Suppressor macrophage (primary cell): ENCODE measurements at places on chromosomes 6 and 20.

DNA sequence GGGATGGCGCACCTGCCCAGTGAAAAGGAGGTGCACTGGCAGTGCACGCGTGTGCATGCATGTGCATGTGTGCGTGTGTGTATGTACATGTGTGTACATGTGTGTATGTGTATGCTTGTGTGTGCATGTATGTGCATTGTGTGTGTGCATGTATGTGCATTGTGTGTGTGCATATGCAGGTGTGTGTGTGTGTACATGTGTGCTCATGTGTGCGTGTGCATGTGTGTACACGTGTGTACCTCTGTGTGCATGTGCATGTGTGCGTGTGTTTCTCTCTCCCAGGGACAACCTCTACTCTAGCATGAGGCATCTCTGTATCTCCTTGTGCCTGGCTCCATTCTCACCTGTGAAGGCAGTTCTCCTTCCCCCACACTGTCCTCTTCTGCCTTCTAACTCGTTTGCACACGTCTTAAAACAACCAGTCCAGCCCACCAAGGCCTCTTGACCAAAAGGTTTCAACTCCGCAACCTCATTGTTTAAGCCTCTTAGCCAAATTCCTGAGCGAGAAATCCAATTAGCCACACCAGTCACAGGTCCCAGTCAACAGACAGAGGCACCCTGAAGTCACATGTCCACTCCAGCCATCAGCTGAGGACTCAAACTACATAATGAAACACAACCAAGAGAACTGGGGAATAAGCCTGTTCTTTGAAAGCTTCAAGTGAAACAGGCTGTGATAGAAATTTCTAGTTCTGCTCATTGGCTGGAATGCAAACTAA lies 103.5 kb upstream of the PTPRT start:
- no peak for DNase-seq

- no peak for DNase-seq
Measured at GRCh38 chr6:2510316-2510715, 240.4 kb downstream of the MYLK4 start.

GRCh38 chr6:69622924-69623323 lies 173.9 kb downstream of the LMBRD1 start:
- no peak for DNase-seq

GRCh38 chr6:82248273-82248735 lies 760 bp upstream of the IBTK start:
- DNase-seq: peak; percentile 60

GRCh38 chr20:49833483-49833882 lies 20.9 kb downstream of the SLC9A8 start:
- DNase-seq: no peak

- no peak for DNase-seq
Measured at GRCh38 chr6:38264605-38265004, 375.1 kb downstream of the BTBD9 start.

DNA sequence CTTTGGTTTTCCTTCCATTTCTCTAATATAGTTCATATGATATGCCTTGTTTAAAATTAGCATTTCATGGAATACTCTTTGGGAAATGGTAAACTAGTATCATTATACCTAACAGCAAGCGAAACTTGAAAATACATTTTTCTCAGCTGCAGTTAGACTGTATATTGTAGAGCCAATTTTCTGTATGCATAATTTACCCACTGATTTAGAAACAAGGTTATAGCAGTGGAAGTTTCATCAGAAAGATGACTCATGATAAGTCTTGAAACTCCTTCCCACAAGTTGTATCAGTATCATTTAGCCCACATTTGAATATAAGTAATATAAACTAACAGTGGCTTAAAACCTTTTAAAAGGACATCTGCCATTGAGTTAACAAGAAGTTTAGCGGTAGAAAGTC lies 164.8 kb upstream of the BMP5 start:
- peak; percentile 54 for DNase-seq

DNA sequence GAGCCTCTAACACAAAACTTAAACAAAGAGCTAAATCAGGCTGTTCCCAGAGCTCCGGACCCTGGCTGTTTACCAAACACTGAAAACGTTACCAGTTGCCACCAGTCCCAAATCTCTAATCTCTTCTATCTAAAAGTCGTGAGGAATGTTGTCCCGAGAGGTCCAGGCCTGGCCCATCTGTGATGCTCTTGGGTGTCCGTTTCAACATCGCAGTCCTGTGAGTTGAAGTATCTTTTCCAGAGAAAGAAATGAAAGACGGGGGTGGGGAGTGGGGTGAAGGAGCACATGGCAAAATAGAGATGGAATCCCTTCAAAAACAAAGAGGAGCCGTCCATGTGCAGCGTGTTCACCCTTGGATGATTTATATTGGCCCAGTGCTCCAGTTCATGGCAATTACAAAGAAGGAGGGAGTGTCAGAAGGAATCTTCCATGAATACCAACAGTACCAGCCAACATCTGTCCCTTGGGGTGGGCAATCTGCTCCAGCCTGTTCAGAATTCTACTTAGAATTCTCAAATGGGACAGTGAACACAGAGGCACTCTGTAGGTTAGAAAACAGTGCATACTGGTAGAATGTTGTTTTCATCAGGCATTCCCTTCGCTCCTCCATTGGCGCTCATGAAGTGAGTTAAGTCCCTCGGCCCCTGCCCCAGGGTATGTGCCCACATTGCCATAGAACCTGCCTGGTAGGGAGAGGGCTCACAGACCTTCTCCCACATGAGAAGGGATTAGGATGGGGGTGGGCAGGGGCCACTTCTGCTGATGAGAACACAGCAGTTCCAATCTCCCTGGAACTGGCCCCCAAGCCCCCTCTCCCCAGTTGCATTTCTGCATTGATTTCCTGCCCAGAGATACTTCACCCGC lies 112.1 kb downstream of the LY86 start:
- no peak for DNase-seq

- DNase-seq: no peak
Measured at GRCh38 chr6:166541366-166541765, 45.1 kb downstream of the RAMACL start.

DNA sequence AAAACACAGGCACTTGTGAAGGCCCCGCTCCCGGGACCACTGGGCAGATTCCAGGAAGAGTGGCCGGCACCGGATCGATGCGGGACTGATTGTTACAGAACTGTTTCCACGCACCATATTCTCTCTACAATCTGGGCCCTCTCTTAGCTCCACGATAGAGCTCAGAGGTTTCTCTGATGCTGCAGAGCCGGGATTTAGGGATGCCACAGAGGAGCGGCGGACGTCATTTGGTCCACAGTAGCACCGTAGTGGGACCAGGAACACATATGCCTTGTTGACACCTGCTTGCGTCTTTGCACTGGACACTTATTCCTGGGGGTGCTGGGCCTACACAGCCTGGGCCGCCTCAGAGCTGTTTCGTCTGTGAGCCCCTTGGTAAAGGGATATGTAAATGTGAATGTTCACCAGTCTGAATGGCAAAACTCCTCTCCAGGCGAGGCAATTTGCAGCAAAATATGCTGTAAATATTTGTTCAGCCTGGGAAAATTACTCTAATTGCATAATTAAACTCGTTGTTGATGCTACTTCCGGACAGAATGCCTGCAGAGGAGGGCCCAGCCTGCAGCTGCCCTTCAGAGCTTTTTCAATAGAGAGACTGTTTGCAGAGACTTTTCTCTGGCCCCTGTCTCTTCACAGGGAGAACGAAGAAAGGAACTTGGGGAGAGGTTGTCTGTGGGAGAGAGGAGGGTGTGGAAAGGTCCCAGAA lies 9.4 kb downstream of the PCK1 start:
- no peak for DNase-seq

DNA sequence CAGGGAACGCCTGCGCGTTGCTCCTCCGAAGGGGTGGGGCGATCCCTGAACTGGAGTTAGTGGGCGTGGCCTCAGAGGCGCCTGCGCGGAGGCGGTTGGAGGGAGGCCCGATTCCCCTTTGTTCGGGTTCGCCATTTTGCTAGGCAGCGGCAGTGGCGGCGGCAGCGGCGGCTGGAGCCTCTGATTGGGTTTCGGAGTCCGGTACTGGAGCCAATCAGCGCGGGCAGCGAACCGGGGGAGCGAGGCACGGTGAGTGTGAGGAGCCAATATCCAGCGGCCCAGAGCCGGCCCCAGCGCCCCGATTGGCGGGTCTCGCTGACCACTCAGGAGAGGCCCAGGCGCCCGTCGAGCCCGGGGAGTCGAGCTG lies at the start of gene NFYA:
TSS of gene NFYA (plus strand) at position 139 of the 367 bp plus-strand sequence. CDS start 6,116 bp downstream, outside the sequence.
- no peak for DNase-seq

- no peak for DNase-seq
Measured at GRCh38 chr6:169604076-169604475, 97.8 kb downstream of the WDR27 start.

- DNase-seq: peak; percentile 85
Measured at GRCh38 chr20:39885975-39886649, 802.9 kb downstream of the MAFB start.

DNA sequence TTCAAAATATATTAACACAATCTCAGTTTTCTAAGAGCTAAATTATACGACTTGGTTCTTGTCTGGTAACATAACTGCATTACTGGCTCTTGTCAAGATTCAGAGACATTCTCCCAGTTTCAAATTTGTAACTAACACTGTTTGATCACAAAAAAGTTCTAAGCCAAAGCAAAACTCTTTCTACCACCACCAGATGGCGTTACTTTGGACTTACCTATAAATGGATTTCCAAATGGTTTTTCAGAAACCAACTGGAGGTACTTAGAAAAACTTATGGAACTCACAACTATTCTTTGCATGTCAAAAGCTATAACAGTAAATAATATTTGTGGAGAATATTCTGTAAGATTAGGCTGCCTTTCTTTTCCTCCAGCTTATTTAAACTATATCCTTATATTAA lies 34.2 kb upstream of the GFRAL start:
- no peak for DNase-seq

DNA sequence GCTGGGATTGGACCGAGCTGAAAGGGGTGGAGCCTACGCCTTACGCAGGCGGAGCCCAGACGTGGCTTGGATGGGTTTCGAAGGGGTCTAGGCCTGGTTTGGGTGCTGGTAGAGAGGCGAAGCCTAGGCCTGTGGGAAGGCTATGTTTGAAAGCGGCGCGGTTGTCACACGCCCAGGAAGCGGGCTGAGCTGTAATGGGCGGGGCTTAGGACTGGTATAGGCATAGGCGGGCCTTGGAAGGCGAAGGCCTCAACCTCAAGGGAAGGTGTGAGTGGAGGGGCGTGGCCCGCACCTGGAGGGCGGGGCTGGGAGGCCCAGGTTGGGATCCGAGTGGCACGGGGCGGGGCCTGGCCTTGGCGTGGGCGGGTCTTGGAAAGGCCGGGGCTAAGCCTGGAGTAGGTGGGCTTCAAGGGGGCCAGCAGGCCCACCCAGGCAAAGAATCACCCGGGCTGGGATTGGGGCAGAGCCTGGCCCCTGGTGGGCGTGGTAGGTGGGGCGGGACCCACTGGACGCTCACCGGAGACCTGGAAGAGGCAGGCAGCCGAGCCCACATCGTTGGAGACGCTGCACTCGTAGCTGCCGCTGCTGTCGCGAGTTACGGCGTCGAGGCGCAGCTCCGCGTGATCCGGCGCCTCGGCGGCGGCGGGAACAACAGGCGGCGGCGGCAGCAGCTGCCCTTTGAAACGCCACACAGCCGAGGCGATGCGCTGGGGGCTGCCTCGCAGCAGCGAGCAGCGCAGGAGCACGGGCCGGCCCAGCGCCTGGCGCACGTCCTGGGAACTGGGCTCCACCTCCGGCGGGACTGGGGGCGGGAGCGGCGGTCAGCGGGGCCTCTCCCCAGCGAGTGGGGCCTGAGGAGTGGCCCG lies 49.0 kb downstream of the MDGA1 start:
- DNase-seq: no peak

DNA sequence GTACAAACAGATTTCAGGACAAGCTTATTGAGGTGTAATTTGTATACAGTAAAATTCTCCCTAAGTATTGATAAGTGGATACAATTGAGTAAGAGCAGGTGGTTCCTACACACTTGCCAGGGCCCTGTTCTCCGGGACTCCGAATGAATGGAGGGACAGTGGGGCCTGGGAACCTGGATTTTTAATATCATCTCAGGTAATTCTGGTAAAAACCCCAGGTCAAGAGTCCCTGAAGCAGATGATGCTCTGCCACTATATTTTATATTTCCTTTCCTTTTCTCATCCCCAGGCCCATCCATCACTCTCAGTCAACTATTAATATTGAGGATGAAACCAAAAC lies 104.9 kb downstream of the FYN start:
- no peak for DNase-seq

DNA sequence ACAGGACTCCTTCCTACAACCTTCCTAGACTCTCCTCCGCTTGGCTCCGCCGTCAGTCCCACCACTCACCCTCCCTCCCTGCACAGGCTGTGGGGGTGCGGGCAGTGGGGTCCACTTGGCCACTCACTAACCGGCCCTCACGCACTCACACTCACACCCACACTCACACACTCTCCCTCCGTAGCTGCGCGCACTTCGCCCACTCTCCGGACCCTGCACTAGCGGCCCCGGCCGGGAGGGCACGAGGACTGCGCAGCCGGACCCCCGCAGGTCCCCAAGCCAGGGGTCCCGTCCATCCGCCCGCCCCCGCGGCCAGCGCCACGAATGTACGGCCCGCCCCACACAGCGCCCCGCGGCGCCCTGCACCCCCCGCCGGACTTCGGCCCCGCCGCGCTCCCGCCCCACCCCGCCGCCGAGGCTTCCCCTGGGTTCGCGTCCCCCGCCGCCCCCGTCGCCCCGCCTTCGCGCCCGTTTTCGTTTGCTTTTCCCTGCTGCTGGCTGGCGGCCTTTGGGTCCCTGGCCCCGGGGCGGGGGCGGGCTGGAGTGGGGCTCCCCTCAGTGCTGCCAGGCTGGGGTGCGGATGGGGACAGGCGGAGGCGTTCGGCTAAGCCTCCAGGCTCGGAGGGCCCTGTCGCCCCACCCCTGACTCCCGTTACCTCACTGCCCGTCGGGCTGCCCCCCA lies 23.0 kb upstream of the SLC22A7 start:
- peak; percentile 26 for DNase-seq

DNA sequence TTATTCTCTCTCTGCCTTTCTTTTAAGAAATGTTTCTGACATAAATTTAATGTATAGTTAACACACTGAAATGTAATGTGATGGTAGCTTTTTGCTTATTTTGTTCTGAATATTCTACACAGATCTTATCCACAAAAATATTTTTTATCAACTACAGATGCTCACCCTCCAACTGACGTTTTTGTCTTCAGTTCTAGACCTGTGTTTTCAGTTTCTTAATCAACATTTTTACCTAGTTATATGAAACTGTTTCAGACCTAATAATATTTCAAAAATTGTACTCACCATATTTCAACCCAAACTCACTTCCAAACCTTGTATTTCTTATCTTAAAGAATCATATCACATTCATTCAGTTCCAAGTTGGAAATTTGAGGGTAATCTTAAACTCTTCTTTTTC lies 452.8 kb downstream of the RFPL4B start:
- no peak for DNase-seq

GRCh38 chr6:140494321-140495108 lies 1120.1 kb upstream of the CITED2 start:
- no peak for DNase-seq

DNA sequence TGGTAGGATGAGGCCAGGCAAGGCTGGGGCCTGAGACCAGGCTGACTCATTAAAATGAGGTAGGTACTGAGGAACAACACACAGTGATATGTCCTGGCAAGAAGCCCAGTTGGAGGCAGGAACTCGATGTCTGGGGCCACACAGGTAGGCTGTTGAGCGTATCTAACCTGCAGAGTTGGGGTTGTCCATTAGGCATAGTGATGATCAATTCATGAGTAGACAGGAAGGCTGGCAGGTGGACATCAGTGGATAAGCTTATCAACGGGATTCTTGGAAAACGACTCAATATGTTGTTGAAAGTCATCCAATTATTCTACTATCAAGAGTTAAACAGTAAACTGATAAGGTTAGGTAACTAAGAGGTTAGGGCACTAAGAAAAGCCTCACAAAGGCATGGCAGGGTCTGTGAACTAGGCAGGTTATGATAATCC lies 193.2 kb upstream of the COL21A1 start:
- DNase-seq: no peak
